ENCODE measurements at places on chromosomes 3 and 15. TPM values are rescaled to one million over a fixed set of nuclear protein-coding genes. Genes with fewer than 3 reads are reported as not detected.

The ACOX2 gene
- 10.2 TPM for total RNA-seq

The GHRL gene
- total RNA-seq = 0.25 TPM

The EIF4A2 gene
- total RNA-seq = 2,028 TPM

The MYZAP gene
- 1.6 TPM for total RNA-seq

The FBXL2 gene
- total RNA-seq = 29.0 TPM

The GOLGA6L7 gene
- total RNA-seq = not detected

The C3orf85 gene
- not detected for total RNA-seq

The SLC12A1 gene
- not detected for total RNA-seq

The NR2E3 gene
- total RNA-seq = 0.25 TPM

The OSBPL10 gene
- total RNA-seq = 13.9 TPM

The KNL1 gene
- total RNA-seq = 43.8 TPM

The SCN11A gene
- total RNA-seq = under 0.01 TPM

The TRPM1 gene
- total RNA-seq = not detected

The SPATA12 gene
- total RNA-seq = 0.11 TPM

The LRRC31 gene
- total RNA-seq = not detected

The RTP4 gene
- 1.4 TPM for total RNA-seq

The C3orf22 gene
- total RNA-seq = not detected

The TNFAIP8L3 gene
- total RNA-seq = 13.0 TPM

The LMAN1L gene
- not detected for total RNA-seq

The ZNF774 gene
- 1.1 TPM for total RNA-seq

The RTP3 gene
- not detected for total RNA-seq

The PLA2G4D gene
- total RNA-seq = not detected

The GOLGA6A gene
- not detected for total RNA-seq

The ZIC1 gene
- not detected for total RNA-seq

The SYNM gene
- total RNA-seq = 6.9 TPM

The PPARG gene
- total RNA-seq = 35.6 TPM

The DPP8 gene
- 44.0 TPM for total RNA-seq

The C2CD4A gene
- total RNA-seq = 0.12 TPM

The SNRPA1 gene
- 36.4 TPM for total RNA-seq

The RHOV gene
- total RNA-seq = not detected

The PIF1 gene
- 28.8 TPM for total RNA-seq

The KIF7 gene
- total RNA-seq = 18.0 TPM

The KLHL40 gene
- total RNA-seq = not detected

The EPHB3 gene
- total RNA-seq = 8.5 TPM

The BNIP2 gene
- total RNA-seq = 149 TPM

The PP2D1 gene
- not detected for total RNA-seq

The GABRR3 gene
- not detected for total RNA-seq

The CMTM8 gene
- 0.12 TPM for total RNA-seq

The MASP1 gene
- total RNA-seq = 56.8 TPM

The CHRM5 gene
- 0.75 TPM for total RNA-seq

Measured in uterine smooth muscle cell (primary cell).